Right atrium auricular region (tissue), 2 donors: ENCODE measurements at places on chromosomes 7 and 10. TPM values are rescaled to one million over a fixed set of nuclear protein-coding genes. Genes with fewer than 3 reads are reported as not detected.
A peak's percentile ranks its signal among the peaks of the same experiment; 100 is the strongest.

DNA sequence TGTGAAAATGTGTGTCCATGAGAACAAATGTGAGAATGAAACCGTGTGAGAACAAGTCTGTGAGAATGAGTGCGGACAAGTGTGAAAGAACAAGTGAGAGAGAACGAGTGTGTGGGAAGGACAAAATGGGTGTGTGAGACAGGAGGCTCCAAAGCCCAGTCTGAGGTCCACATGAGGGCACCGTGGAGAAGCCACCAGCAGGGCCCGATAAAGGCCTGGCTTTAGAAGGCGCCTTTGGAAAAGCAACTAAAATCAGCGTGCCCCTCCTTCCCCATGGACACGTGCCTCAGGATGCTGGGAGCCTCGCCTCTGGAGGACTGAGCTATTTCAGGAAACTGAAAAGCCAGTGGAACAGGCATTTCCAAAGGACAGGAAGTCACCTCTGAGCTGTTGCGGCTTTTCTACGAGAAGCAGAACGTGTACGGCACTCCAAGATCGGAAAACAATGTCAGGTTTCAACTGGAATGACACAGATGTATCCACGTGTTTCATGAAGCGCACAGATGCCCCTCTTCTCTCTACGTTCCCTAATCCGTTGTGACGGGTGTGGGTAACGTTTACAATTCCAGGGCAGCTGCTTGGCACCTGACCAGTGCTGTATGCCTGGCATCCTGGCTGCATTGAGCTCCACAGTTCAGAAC lies 46.4 kb downstream of the ESYT2 start:
- DNase-seq = peak; percentile 76
- H3K27ac ChIP-seq = peak overlapping the region; percentile 91
- H3K27me3 ChIP-seq = no peaks in the 10 kb centered on the region
- H3K36me3 ChIP-seq = peaks cover 20% of the 10 kb centered on the region
- H3K4me3 ChIP-seq = peak overlapping the region; percentile 2
- peaks cover 30% of the 10 kb centered on the region for H3K4me1 ChIP-seq

The KCNIP2 gene
- total RNA-seq = 192 TPM

The SPDYE16 gene
- total RNA-seq = not detected

DNA sequence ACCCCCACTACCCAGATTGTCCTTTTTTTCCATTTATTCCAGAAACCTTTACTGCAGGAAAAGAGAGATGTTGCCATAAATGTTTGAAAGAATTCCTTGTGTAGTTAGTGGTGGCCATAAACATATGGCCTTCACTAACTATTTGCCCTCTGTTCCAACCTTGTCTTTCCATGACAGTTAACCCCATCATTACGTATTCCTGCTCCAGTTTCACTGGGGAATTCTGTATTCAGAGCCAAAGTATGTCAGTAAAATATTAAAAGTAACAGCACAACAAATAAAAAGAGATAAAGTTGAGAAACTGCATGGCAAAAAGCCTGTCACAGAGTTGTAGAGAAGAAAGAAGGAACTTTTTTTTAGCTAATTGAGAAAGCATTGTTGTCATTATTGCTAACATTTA lies 261.3 kb downstream of the BICC1 start:
- H3K4me3 ChIP-seq = no peak overlapping the region
- peak overlapping the region; percentile 23 for H3K27ac ChIP-seq
- H3K36me3 ChIP-seq = no peaks in the 10 kb centered on the region
- no peak for DNase-seq
- H3K4me1 ChIP-seq = peaks cover 18% of the 10 kb centered on the region

DNA sequence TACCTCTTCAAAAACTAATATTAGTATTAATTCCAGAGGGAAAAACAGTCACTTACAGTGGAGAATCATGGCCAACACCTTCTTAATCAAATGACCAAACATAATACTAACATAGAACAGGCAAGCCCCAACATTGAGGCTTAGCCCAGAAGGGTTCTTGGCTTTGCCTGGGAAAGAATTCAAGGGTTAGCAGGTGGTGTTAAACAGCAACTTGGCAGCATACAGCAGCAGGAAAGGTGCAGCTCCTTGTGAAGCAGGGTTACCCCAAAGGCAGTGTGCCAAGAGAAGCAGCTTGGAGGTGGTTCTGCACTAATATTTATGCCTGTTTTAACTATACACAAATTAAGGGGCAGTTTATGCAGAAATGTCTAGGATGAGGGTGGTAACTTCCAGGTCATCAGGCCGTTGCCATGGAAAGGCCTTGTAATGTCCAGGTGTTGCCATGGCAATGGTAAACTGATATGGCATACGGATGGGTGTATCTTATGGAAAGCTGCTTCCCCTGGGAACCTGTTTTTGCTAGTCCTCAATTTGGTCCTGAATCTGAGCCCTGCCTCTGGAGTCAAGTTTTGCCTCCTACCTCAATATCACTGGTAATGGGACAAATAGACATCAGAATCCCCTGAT lies 27.2 kb upstream of the BEND7 start:
- no peak overlapping the region for H3K27ac ChIP-seq
- no peak overlapping the region for H3K4me3 ChIP-seq
- no peaks in the 10 kb centered on the region for H3K4me1 ChIP-seq
- H3K36me3 ChIP-seq = no peaks in the 10 kb centered on the region

DNA sequence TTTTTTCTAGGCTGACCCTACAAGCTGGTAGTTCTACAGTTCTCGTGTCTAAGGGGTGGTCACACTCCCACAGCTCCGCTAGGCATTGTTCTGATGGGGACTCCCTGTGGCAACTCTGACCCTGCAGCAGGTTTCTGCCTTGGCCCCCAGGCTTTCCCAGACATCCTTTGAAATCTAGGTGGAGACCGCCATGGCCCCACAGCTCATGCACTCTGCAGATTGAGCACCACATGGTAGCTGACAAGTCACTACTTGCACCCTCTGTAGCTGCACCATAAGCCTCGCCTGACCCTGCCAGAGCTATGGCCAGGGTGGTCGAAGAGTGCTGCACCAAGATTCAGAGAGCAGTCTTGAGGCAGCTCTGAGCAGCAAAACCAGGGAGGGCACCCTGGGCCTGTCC lies 275.6 kb downstream of the LHFPL3 start:
- no peaks in the 10 kb centered on the region for H3K36me3 ChIP-seq
- no peak for DNase-seq
- no peak overlapping the region for H3K27ac ChIP-seq
- H3K27me3 ChIP-seq = no peaks in the 10 kb centered on the region
